ENCODE measurements at places on chromosomes 1 and 21.

DNA sequence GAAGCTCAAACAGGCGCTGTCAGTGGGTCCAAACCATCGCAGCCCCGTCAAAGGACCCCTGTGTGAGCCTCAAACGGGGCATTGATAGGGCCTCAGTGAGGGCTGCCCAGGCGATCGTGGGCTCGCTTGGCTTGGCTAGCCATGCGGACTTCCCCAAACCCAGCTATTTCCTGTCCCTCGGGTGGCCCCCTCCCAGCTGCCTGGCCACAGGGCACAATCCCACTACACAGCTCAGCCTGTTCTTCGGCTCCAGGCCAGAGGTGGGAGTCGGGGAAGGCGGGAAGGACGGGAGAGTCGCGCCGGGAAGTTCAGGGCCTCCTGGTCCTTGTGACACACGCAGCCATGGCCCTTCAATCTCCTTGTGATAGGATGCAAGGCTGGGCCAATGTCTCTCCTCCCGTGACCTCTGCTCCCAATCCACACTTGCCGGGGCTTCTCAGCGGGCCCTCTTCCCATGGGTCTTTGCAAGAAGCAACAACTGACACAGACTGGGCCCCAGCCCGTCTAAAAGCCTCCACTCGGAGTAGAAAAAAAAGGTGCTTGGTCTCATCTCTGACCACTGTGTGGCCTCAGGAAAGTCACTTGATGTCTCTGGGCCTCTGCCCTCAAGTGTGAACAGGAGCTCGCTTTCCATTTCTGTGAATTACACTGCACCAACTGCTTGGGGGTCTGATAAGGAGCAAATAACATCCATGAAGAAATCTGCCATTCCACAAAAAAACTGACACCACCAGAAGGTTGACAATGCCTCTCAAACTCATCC, 7.1 kb upstream of the MATN1 start:
- no peak for DNase-seq

- DNase-seq = no peak
These were observed 117.3 kb downstream of the PGBD5 start for GRCh38 chr1:230308821-230309220.

DNA sequence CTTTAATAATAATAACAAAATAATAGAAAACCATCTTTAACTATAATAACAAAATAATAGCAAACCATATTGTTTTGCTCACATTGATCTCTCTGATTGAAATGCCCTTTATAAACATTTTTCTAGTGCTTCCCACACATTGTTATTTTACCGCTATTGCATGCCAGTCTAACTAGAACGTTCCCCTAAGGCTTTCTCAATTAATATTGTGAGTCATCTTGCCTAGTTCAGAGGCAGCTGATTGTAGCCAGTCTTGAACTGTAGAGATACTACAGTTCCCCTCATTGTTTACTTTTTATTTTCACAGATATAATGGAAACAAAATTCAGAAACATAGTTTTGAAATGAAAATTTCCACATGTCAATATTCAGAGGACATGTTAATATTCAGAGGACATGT, 192.3 kb upstream of the ADGRL4 start:
- no peak for DNase-seq

DNA sequence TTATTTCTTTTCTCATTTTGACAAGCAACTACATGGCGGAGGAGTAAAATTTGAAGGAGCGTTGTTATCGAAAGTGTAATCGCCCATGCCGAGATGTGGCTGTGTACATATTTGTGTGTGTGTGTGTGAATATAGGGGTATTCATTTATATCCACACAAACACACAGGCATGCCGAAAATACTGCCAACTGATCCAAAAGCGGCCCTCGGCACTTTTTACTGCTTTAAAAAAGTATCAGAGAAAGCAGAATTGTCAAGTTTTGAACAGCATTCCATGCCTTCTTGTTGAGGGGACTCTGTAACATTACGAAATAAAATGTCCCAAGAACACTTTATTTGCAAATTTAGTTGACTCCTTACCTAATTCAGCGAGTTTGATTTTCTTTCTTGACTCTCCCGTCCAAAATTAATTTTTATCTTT, 1.1 kb downstream of the PBX1 start:
- peak; percentile 46 for DNase-seq

DNA sequence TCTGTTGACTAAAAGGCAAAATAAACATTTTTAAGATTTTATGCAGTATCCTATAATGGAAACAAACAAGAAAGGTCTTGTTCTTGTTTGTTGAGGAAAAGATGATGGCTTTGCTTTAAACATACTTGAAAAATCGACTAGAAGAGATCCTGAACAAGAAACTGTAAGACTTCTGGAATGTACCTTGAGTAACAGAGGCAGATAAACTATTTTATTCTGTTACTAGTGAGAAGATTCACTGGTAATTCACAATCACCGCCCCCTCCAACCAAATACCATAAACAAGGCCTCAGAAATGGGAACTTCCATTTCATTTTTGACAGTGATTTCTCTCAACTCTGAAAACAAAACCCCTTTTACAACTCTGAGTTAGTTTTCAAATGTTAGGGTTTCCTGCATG, 18.1 kb downstream of the TSEN15 start:
- DNase-seq = no peak

- DNase-seq = no peak
These were observed 104.4 kb downstream of the LEPR start for GRCh38 chr1:65524931-65525265.

DNA sequence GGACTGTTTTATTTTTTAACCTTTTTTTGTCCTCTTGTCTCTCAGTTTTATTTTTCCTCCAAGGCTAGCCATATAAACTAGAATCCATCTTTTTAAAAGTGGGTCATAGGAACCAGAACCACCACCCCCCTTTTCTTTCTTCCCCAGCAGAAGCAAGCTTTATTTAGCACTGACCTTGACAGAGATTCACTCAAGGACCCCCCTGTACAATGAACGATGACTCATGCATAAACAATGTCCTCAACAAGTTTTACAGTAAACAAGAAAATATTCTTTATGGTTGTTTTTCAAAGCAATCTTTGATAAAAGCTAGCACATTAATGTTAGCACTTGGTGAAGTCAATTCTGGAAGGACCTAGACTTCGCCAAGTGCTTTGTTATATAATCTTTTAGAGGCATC, 14.1 kb downstream of the PKN2 start:
- no peak for DNase-seq

DNA sequence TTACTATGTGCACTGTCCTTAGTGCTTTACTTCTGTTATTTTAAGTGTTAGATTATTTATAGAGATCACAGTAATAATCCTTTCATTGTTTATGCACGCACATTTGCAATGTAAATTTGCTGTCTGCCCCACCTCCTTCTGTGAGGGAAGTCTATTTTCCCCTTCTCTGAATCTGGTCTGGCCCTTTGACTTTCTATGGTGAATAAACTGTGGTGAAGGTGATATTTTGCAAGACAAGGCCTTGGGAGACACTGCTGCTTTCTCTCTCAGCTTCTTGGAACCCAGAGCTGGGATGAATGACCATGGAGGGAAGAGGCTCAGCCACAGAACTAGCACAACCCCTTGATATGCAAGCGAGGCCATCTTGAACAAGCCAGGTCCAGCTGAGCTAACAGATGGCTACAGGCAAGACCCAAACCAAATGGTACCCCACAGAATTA, 156.3 kb downstream of the ST6GALNAC3 start:
- no peak for DNase-seq

GRCh38 chr1:169782596-169782995, 12.1 kb downstream of the METTL18 start:
- no peak for DNase-seq

GRCh38 chr1:116265931-116266863, 106.8 kb upstream of the ATP1A1 start:
- peak; percentile 22 for DNase-seq

DNA sequence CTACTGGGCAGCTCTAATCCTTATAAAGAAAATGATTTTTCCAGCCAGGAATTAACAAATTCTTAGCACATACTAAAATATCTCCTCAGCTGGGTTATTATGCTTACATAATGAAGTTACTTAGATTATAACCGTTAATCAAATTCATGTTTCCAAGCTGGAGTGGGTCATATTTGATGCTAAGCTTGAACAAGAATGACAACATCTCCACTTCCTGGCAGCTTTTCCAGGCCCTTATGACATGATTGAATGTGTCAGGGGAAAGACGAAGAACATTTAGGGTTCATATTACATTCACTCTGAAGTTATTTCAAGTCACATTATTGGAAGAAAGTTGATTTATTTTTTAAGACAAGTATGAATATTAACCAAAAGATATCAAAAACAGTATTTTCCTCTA, 333.7 kb downstream of the PCP4 start:
- no peak for DNase-seq

- peak; percentile 41 for DNase-seq
These were observed 1.1 kb downstream of the CR2 start for GRCh38 chr1:207455183-207455754.

- no peak for DNase-seq
These were observed 1050.1 kb downstream of the PLA2G4A start for GRCh38 chr1:187878883-187879282.

- DNase-seq = no peak
These were observed 85.3 kb upstream of the RGS4 start for GRCh38 chr1:162983671-162984425.

DNA sequence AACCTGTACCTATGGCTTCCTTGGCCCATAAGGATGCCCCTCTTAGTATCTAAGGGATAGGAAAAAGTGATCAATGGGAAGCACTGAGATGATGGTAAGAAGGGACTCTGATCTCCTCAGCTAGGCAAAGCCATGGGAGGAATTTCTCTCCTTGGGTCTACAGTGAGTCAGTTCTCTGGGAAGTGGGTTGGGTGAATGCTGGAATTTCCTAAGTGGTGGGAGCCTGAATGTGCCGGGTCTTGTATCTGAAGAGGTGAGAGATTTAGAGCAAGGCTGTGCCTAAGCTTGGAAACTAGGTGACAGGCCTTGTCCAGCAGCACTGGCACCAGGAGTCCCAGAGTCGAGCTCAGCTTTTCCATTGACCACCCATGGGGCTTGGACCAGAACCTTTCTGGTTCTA, 96.3 kb upstream of the SLC2A1 start:
- no peak for DNase-seq

- DNase-seq = no peak
These were observed 46.9 kb upstream of the PUM1 start for GRCh38 chr1:31112266-31112935.

GRCh38 chr1:96660051-96660450, 61.5 kb upstream of the PTBP2 start:
- no peak for DNase-seq

DNA sequence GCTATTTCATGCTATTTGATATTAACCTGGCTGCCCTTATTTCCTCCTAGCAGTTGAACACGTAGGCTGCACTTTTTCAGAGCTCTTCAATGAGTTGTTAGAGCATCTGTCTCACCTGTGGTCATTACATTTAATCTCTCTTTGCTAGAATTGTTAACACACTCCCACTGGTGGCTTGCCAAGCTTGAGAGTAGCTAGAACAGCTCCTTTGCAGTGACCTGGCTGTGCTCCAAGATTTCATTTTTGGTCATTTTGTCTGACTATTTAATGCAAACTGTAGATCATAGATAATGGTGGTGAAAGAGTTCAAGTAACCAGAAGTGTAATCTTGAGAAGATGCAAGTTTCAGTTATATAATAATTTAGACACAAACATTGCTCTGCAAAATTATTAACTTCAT, 105.6 kb downstream of the LRRC7 start:
- DNase-seq = no peak

DNA sequence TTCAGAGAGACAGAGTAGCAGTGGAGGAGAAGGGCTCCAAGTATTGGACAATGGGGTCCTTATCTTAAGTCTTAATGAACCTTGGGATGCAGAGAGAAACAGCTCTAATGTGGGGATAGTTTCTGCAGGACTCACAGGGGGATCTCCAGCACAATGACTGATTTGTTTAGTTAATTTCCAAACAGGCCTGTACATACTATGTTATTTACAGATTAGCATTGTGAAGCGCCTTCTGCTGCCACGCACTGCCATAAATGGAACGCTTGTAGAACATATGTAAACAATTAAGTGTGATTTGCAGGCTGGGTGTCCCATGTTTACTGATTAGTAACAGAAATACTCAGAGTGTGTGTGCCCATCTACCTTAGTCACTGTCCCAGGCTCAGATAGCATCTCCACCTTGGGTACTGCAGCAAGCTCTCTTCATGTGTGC, 56.1 kb downstream of the NTPCR start:
- no peak for DNase-seq

- DNase-seq = no peak
These were observed 205.4 kb upstream of the TMEM51 start for GRCh38 chr1:14948112-14948652.

- no peak for DNase-seq
These were observed 59.1 kb downstream of the FOXO6 start for GRCh38 chr1:41420351-41420750.

- no peak for DNase-seq
These were observed 162.4 kb upstream of the BEND5 start for GRCh38 chr1:48939042-48939441.

GRCh38 chr1:54359393-54360162, 46.6 kb downstream of the SSBP3 start:
- no peak for DNase-seq

DNA sequence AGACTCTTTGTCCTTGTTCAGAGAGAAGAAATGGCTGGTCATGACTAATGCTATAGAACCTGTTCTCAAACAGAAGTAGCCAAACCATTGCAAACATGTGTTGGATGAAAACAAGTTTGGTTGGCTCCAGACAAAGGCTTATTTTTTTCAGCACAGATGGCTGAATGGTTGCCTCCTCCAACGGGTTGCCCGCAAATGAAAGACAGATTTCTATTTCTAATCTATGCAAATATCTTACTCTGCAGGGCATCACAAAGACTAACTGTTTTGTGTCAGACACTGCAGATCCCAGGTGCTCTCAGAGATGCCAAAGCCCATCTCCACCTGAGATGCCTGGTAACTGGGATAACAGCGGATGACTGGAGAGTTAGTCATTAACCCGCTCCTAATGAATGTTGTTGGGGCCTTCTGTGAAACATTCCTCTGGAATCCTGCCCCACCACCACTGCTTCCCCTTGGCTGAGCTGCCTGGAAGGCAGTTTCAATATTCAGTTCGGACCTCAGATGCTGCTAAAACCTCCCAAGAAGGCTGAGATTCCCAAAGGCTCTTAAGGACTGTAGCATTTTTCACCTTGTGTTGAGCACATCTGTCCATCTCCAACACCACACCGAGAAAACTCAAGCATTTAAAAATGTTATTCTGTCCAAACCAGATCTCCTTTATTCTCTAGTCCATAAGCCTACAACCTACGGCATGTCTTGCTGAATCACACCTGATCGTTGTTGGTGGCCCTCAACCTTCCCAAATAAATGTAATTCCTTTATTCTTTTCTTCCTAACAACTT, 104.4 kb downstream of the PTPN14 start:
- DNase-seq = peak; percentile 70

DNA sequence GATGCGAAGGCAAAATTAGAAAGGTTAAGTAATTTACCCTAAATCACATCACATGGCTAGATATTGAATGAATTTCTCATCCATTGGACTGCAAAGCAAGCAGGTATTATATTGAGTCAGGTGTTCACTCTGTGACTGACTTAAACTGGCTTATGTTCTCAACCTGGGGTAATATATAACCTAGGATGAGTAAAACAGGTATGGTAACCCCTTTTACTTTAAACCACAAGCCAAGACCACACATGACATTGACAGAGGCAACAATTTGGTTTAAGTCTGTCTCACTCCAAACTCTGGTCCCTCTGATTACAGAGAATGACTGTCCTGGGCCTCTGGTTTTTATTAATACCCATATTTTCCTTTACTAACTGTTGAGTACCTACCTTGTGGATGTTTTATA, 33.3 kb downstream of the MAEL start:
- no peak for DNase-seq

- DNase-seq = no peak
These were observed 6.3 kb upstream of the POU3F1 start for GRCh38 chr1:38052750-38053415.

Data from MM.1S (cell line).